Smooth muscle cell of the pulmonary artery (primary cell): ENCODE measurements at places on chromosomes 16 and 17. TPM values are rescaled to one million over a fixed set of nuclear protein-coding genes. Genes with fewer than 3 reads are reported as not detected.

KRT28 gene
- total RNA-seq: not detected in 2 replicates

MYH13 gene
- not detected in 2 replicates for total RNA-seq

PLXDC1 gene
- 0.50 and 3.5 TPM in 2 replicates for total RNA-seq

EFCAB13 gene
- 5.1 and 5.3 TPM in 2 replicates for total RNA-seq

HES7 gene
- total RNA-seq: 0.13 TPM in 1 of 2 replicates, not detected in the other

OR1A1 gene
- not detected in 2 replicates for total RNA-seq

REXO5 gene
- total RNA-seq: 2.8 and 3.0 TPM in 2 replicates

TIMM22 gene
- 12.6 and 12.7 TPM in 2 replicates for total RNA-seq

COQ7 gene
- total RNA-seq: 18.5 and 18.9 TPM in 2 replicates

CHST4 gene
- total RNA-seq: 0.07 TPM in 1 of 2 replicates, not detected in the other

TNP2 gene
- total RNA-seq: not detected in 2 replicates

SEPTIN12 gene
- total RNA-seq: not detected in 2 replicates

MT2A gene
- total RNA-seq: 92.7 and 183 TPM in 2 replicates

BAIAP3 gene
- 1.2 and 1.3 TPM in 2 replicates for total RNA-seq

TP53TG3F gene
- not detected in 2 replicates for total RNA-seq

CCL1 gene
- total RNA-seq: not detected in 2 replicates

HSD17B1 gene
- total RNA-seq: 2.0 and 5.7 TPM in 2 replicates

PYCARD gene
- 19.2 and 19.9 TPM in 2 replicates for total RNA-seq

SNAI3 gene
- total RNA-seq: 0.23 TPM in 1 of 2 replicates, not detected in the other

PPY gene
- not detected in 2 replicates for total RNA-seq

CDH3 gene
- 0.66 and 1.1 TPM in 2 replicates for total RNA-seq

RHBDL3 gene
- 0.26 TPM in 1 of 2 replicates, not detected in the other for total RNA-seq

GNG13 gene
- total RNA-seq: not detected in 2 replicates

CCL7 gene
- total RNA-seq: 0.85 and 3.7 TPM in 2 replicates

FBXO39 gene
- total RNA-seq: 0.07 and 0.26 TPM in 2 replicates

FOXJ1 gene
- not detected in 2 replicates for total RNA-seq

EPN2 gene
- 43.1 and 44.3 TPM in 2 replicates for total RNA-seq

KRTAP9-2 gene
- not detected in 2 replicates for total RNA-seq

TBC1D3I gene
- 0.07 and 0.78 TPM in 2 replicates for total RNA-seq

SCGB1C2 gene
- not detected in 2 replicates for total RNA-seq

B4GALNT2 gene
- 0.03 and 2.8 TPM in 2 replicates for total RNA-seq

TLCD2 gene
- 3.8 and 4.8 TPM in 2 replicates for total RNA-seq

SCNN1B gene
- total RNA-seq: not detected in 2 replicates

RNF43 gene
- 0.20 TPM in 1 of 2 replicates, not detected in the other for total RNA-seq

HOXB6 gene
- total RNA-seq: 2.3 and 3.0 TPM in 2 replicates

ACSM3 gene
- total RNA-seq: 0.65 and 0.69 TPM in 2 replicates

FUS gene
- total RNA-seq: 38.8 and 39.8 TPM in 2 replicates

WNT9B gene
- not detected in 2 replicates for total RNA-seq

CRYBA1 gene
- not detected in 2 replicates for total RNA-seq

RGS11 gene
- 4.0 and 6.3 TPM in 2 replicates for total RNA-seq

CDH13 gene
- 175 and 425 TPM in 2 replicates for total RNA-seq

PYY gene
- total RNA-seq: not detected in 2 replicates

NOXO1 gene
- not detected in 2 replicates for total RNA-seq

SLC16A13 gene
- 0.85 and 1.1 TPM in 2 replicates for total RNA-seq

CALB2 gene
- total RNA-seq: 0.46 and 1.3 TPM in 2 replicates
